ENCODE measurements at places on chromosomes 3 and 15.
A peak's percentile ranks its signal among the peaks of the same experiment; 100 is the strongest.

DNA sequence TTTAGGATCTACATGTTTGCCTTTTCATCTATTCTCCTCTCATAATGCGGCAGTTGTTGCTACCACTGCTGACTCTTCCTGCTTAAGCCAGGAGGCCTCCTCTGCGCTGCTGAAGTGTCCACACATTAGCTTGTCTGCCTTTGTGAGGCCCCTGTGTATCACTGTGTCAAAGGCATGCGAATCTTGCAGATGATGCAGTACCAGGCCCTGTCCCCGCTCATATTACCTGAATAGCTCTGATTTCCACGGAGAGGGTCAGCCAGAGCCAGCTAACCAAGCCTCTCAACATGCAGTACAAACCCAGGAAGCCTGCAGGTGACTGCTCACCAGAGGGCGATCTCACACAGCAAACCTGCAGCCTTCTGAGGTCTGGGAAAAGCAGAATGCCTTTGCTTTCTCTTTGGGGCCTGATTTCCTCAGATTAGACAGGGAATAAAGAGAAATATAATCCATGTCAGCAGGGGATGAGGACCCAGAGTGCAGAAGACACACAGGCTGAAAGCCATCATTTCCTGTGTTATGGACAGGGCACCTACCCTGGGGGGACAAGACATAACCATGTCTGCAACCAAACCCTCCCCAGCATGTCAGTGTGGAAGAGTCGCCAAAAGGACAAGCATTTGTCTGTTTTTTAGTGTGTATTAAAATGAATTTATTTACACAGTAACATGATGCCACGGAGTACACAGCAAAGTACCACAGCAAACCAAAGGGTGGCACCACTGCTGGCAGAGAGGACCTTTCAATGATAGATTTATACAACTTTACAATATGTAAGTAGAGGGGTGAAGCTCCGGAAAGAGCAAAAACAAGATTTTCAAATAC, 36.8 kb upstream of the TSPAN3 start:
- peak; percentile 8 for DNase-seq

GRCh38 chr3:195059471-195060216, 211.3 kb downstream of the XXYLT1 start:
- DNase-seq, result no peak

GRCh38 chr3:38542401-38543298, 46.5 kb downstream of the EXOG start:
- DNase-seq, result no peak

DNA sequence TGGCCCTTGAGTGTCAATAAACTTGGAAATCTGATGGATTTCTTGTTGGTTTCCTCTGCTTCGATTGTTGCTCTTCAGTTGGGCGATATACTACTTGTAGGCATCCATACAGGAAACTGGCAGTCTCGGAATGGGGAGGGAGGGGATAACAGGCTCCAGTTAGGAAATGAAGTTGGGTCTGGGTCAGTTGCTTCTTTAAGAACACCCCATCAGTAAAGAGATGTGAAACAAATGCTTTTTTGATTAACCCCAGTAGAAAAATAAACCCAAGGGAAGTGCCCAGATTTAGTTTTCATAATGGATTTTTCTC, 681 bp downstream of the CHMP2B start:
- no peak for DNase-seq

- no peak for DNase-seq
Observed at GRCh38 chr15:90597577-90597976, 67.9 kb downstream of the CRTC3 start.

DNA sequence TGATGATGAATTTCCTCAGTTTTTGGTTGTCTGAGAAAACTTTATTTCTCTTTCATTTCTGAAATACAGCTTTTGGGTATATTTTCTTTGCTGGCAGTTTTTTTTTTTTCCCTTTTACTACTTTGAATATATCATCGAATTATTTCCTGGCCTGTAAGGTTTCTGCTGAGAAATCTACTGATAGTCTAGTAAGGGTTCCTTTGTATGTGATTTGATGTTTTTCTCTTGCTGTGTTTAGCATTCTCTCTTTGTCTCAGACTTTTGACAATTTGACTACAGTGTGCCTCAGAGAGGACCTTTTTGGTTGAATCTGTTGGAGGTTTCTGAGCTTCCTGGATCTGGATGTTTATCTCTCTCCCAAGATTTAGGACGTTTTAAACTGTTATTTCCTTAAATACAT, 336.0 kb downstream of the CACNA2D3 start:
- no peak for DNase-seq

DNA sequence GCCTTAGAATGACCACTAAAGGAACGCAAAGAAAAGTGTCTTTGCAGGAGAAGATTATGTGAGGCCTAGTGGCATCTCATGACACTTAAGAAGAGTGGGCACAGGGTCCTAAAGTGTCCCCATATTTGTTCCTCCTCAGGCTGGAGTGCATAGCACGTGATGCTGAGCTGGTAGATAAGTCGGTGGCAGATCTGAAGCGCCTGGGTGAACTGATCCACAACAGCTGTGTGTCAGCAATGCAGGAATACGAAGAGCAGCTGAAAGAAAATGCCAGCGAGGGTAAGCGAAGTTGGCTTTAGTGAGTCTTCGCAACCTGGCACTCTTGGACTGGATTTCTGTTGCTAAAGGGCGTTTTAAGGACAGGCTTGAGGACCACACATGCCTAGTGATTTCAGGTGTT, 92.6 kb downstream of the CHD2 start:
- no peak for DNase-seq

- no peak for DNase-seq
Observed at GRCh38 chr3:128358156-128358895, 108.4 kb downstream of the DNAJB8 start.

- no peak for DNase-seq
Observed at GRCh38 chr3:189820365-189820720, 189.2 kb downstream of the TP63 start.

DNA sequence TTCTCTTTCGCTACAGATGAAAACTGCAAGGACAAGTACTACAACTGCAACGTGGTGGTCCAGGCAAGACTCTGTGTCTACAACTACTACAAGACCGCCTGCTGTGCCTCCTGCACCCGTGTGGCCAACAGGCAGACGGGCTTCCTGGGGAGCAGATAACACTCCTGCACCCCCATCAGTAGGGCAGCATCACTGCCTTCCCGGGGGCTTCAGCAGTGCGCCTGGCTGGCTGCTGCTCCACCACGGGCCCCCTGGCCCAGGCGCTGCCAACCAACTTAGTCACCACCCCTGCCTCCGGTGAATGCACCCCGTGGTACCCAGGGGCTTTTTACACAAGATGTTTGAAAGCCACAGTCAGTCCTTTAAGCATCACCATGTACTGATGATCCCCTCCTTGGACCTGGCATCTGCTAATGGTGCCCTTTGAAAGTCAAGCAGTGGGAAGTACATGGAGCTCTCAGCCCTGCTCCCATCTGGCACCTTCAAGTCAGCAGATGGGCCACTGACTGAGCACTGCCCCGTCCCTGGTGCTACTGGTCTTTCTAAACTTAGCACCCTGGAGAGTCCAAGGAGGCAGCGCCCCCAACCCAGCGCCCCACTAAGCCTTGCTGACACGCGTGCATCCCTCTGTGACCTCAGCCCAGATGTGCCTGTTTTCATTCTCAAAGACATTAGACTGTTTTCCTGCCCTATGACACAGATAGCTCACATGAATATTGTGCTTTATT, 33.0 kb upstream of the NR2E3 start:
- no peak for DNase-seq

- DNase-seq, result no peak
Observed at GRCh38 chr3:48915296-48915695, 3.3 kb upstream of the ARIH2 start.

GRCh38 chr3:175965036-175965435, 1105.9 kb downstream of the NAALADL2 start:
- DNase-seq, result no peak

GRCh38 chr3:101388706-101389105, 68.3 kb upstream of the IMPG2 start:
- DNase-seq, result no peak
